Ascending aorta (tissue), 2 donors: ENCODE measurements at places on chromosomes 2 and 18.

DNA sequence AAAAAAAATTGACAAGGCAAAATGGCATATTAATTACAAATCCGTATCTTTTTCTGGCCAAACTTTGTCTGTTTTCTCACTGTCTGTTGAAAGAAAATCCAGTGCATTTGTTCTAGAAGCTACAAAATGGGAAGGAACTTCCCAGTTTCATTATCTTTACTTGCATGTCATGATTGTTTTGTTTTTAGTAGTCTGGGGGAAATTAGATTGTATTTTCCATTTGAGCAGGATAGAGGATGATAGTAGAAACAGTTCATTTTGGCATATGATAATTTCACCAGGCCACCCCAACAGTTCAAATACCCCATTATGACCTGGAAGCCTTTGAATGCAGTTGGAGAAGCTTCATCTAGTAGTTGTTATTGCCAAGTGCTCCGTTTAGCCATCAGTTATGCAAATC, 77.5 kb upstream of the RANBP2 start:
- H3K27me3 ChIP-seq = no peaks in the 10 kb centered on the region
- H3K4me3 ChIP-seq = no peak overlapping the region
- H3K36me3 ChIP-seq = no peaks in the 10 kb centered on the region
- no peak for DNase-seq
- H3K27ac ChIP-seq = no peak overlapping the region
- peaks cover 17% of the 10 kb centered on the region for H3K4me1 ChIP-seq

DNA sequence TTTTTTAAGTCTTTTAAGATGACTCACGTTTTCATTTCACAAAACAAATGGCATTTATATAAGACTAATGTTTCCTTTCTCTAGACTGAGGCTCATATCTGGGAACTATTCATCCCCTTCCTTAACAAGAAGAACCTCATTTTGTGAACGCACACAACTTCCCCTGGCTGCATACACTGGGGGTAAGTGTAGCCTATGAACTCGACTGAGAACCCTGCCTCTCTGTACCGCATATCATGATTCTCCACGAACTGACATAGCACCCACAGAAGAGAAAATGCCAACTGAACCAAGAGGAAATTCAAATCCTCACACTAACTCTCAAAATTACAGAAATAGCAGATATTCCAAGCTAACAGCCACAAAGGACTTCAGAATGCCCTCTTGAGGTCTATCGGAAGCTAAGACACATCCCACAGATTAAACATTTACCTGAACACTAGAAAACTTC, 236.7 kb downstream of the TCF4 start:
- no peaks in the 10 kb centered on the region for H3K4me1 ChIP-seq
- DNase-seq = no peak
- no peaks in the 10 kb centered on the region for H3K27me3 ChIP-seq
- no peaks in the 10 kb centered on the region for H3K36me3 ChIP-seq
- H3K4me3 ChIP-seq = no peak overlapping the region

GRCh38 chr2:146730882-146731281, 1113.9 kb upstream of the ACVR2A start:
- H3K27me3 ChIP-seq = no peaks in the 10 kb centered on the region
- no peak for DNase-seq

- no peak overlapping the region for H3K4me3 ChIP-seq
- no peak for DNase-seq
- no peaks in the 10 kb centered on the region for H3K36me3 ChIP-seq
Measured at GRCh38 chr2:225471039-225471438, 71.5 kb downstream of the NYAP2 start.

- no peak within 1 kb of the TSS for H3K27ac ChIP-seq
- peak within 1 kb of the TSS; percentile 44 for H3K4me3 ChIP-seq
- no peaks in the 10 kb centered on the region for H3K27me3 ChIP-seq
- H3K36me3 ChIP-seq = no peaks in the 10 kb centered on the region
- peak; percentile 56 for DNase-seq
- H3K4me1 ChIP-seq = no peaks in the 10 kb centered on the region
Measured at GRCh38 chr2:113173542-113174375, at the start of gene PSD4. Gene PSD4, plus strand, starts transcription at chr2:113173971. Its CDS starts 8,486 bp downstream, at chr2:113182457.

- H3K27me3 ChIP-seq = no peaks in the 10 kb centered on the region
- H3K4me1 ChIP-seq = peaks cover 23% of the 10 kb centered on the region
- H3K27ac ChIP-seq = peak overlapping the region; percentile 84
- DNase-seq = peak; percentile 85
Measured at GRCh38 chr2:17976871-17977746, 98.6 kb downstream of the KCNS3 start.

DNA sequence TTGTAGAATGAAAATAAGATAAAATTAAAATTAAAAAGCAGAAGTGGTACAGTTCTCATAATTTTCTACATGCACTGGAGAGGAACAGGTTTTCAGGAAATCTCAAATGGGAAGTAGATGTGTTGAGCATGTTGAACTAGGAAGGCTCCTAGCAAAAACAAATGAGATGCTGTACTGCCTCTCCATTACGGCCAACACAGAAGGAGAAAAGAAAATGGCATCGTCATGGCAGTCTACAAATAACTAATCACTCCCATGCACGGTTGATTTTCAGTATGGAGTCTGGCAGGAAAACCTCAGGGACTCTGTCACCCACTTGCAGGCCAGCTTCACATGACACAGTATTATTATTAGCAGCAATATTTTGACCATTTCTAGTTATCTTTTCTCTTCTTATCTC, 278.7 kb downstream of the NRXN1 start:
- H3K4me1 ChIP-seq = no peaks in the 10 kb centered on the region
- H3K27ac ChIP-seq = no peak overlapping the region
- no peak overlapping the region for H3K4me3 ChIP-seq
- H3K36me3 ChIP-seq = no peaks in the 10 kb centered on the region
- H3K27me3 ChIP-seq = no peaks in the 10 kb centered on the region

- H3K4me1 ChIP-seq = no peaks in the 10 kb centered on the region
- no peak overlapping the region for H3K27ac ChIP-seq
- DNase-seq = no peak
- H3K36me3 ChIP-seq = no peaks in the 10 kb centered on the region
Measured at GRCh38 chr2:160465002-160465401, 28.6 kb downstream of the RBMS1 start.

DNA sequence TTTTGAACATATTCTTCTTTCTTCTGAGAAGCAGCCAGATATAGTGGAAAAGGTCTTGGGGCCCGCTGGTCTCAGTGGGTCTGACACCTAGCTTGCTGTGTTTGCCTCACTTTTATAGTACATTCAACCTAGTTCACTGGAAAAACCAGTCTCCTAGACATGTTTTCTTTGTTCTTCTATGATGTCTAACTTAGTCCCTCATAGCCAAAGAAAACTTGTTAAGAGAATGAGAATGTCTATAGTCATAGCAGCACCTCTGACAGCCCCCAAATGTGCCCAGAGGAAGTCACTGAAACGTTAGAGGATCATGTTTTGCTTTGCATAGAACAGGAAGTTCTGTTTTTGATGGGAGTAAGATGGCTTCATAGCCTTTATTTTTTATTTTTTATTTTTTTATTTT, 40.3 kb downstream of the TNFRSF11A start:
- H3K27ac ChIP-seq = no peak overlapping the region
- DNase-seq = no peak
- H3K4me1 ChIP-seq = no peaks in the 10 kb centered on the region
- no peaks in the 10 kb centered on the region for H3K36me3 ChIP-seq
- no peak overlapping the region for H3K4me3 ChIP-seq

GRCh38 chr2:127652786-127653357, 6.9 kb downstream of the GPR17 start:
- H3K4me3 ChIP-seq = no peak overlapping the region
- H3K27me3 ChIP-seq = no peaks in the 10 kb centered on the region
- H3K4me1 ChIP-seq = peaks cover 39% of the 10 kb centered on the region
- DNase-seq = no peak
- H3K36me3 ChIP-seq = peaks cover 49% of the 10 kb centered on the region

- no peaks in the 10 kb centered on the region for H3K27me3 ChIP-seq
- H3K4me1 ChIP-seq = no peaks in the 10 kb centered on the region
- H3K27ac ChIP-seq = no peak overlapping the region
Measured at GRCh38 chr2:112201696-112202430, 53.0 kb downstream of the ZC3H8 start.

DNA sequence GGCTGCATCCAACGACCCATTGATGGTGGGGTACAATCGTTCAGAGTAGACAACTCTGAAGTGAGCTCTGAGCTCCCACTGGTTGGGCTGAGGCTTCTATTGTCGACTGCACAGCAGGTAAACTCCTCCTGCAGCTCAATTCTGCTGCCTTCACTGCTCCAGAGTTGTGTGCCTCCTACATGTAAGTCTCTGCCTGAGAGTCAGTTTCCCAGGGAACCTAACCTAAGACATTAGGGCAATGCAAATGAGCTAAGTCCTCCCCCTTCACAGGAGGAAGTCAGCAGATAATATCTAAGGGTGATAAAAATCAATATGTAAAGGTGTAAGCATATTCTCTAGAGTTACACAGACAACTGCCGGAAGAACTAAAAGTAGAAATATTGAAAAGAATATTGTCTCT, 22.5 kb upstream of the ACYP2 start:
- no peak for DNase-seq
- no peaks in the 10 kb centered on the region for H3K4me1 ChIP-seq
- H3K4me3 ChIP-seq = no peak overlapping the region
- no peaks in the 10 kb centered on the region for H3K27me3 ChIP-seq
- no peaks in the 10 kb centered on the region for H3K36me3 ChIP-seq

DNA sequence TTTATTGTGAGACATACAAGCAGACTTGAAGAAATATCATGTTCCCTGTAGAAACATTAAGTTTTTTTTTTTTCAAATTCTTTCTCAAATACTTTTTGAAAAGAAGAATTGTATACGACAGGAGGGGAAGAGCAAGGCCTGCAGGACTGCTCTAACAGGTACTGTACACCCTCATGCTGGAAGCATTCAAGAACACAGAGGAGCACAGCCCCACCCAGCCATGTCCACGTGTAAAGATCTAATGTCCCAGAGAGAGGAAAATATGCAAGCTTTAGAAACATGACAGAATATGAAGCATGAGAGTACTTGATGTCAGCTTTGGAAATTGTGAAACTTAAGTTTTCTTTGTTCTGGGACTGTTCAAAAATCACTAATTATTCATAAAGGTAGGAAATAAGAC, 191.6 kb downstream of the TTC32 start:
- DNase-seq = no peak
- H3K4me1 ChIP-seq = peaks cover 10% of the 10 kb centered on the region
- no peaks in the 10 kb centered on the region for H3K27me3 ChIP-seq
- no peaks in the 10 kb centered on the region for H3K36me3 ChIP-seq
- H3K27ac ChIP-seq = no peak overlapping the region

GRCh38 chr2:154623819-154624218, 74.7 kb upstream of the KCNJ3 start:
- no peak for DNase-seq
- no peaks in the 10 kb centered on the region for H3K36me3 ChIP-seq
- no peak overlapping the region for H3K27ac ChIP-seq
- no peaks in the 10 kb centered on the region for H3K27me3 ChIP-seq

GRCh38 chr2:3198119-3198518, 179.5 kb downstream of the EIPR1 start:
- H3K27me3 ChIP-seq = no peaks in the 10 kb centered on the region
- H3K4me3 ChIP-seq = no peak overlapping the region

DNA sequence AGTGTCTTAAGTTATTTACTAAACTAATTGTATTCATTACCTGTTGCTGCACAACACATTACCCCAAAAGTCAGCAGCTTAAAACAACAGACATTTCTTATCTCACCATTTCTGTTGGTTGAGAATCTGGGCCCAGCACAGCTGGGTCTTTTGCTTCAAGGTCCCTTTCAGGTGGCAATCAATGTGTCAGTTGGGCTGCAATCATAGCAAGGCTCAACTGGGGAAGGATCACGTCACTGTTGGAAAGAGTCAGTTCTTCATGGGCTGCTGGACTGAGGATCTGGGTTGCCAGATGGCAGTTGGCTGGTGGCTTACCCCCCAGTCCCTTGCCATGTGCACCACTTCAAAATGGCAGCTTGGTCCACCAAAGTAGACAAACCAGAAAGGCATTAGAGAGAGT, 261.2 kb downstream of the SUCLG1 start:
- no peak overlapping the region for H3K4me3 ChIP-seq
- no peaks in the 10 kb centered on the region for H3K36me3 ChIP-seq
- H3K27me3 ChIP-seq = no peaks in the 10 kb centered on the region
- no peak for DNase-seq
- no peaks in the 10 kb centered on the region for H3K4me1 ChIP-seq

GRCh38 chr18:32576296-32576916, 105.7 kb upstream of the GAREM1 start:
- no peak overlapping the region for H3K4me3 ChIP-seq
- H3K36me3 ChIP-seq = no peaks in the 10 kb centered on the region
- H3K27ac ChIP-seq = no peak overlapping the region
- H3K4me1 ChIP-seq = no peaks in the 10 kb centered on the region
- H3K27me3 ChIP-seq = no peaks in the 10 kb centered on the region

- no peaks in the 10 kb centered on the region for H3K27me3 ChIP-seq
- H3K4me3 ChIP-seq = no peak overlapping the region
- no peak for DNase-seq
Measured at GRCh38 chr2:241232736-241233575, 44.5 kb downstream of the ANO7 start.

GRCh38 chr18:35143622-35144596, 96.9 kb upstream of the ZNF397 start:
- no peaks in the 10 kb centered on the region for H3K4me1 ChIP-seq
- H3K36me3 ChIP-seq = peaks cover 2% of the 10 kb centered on the region
- H3K4me3 ChIP-seq = no peak overlapping the region

DNA sequence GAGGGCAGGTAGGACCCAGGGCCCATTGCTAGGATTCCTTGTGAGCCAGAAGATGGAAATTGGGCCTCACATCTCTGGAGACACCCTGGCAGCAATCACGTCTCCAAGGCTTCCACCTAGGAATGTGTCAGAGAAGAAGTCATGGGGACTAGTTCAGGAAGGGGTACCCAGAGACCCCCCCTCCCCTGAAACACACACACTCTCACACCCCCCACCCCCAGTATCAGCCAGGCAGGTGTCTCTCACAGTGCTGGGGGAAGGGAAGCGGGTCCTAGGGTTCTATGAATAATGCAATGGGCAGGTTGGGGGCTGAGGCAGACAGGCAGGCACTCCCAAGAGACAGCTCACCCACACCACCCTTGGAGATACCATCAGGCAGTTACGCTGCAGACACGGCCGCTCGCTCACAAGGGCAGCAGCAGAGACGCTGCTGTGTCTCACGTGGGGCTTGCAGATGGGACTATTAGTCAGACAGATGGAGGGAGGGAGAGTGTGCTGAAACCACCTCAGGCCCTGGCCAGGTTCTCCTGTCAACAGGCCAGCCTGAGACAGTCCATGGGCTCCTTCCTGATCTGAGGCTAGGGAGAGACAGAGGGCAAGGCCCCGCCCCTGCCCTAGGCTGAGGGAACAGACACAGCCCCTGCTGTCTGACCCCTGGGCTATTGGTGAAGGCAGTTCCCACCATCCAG, 134.6 kb downstream of the CYP26B1 start:
- no peak overlapping the region for H3K27ac ChIP-seq
- H3K27me3 ChIP-seq = no peaks in the 10 kb centered on the region
- DNase-seq = peak; percentile 52
- H3K36me3 ChIP-seq = no peaks in the 10 kb centered on the region
- H3K4me1 ChIP-seq = no peaks in the 10 kb centered on the region

GRCh38 chr2:96436961-96437360, 68.2 kb downstream of the NEURL3 start:
- H3K4me3 ChIP-seq = no peak overlapping the region
- H3K36me3 ChIP-seq = no peaks in the 10 kb centered on the region
- H3K4me1 ChIP-seq = no peaks in the 10 kb centered on the region

GRCh38 chr2:135546436-135546835, 15.2 kb downstream of the R3HDM1 start:
- DNase-seq = no peak
- H3K36me3 ChIP-seq = no peaks in the 10 kb centered on the region
- no peak overlapping the region for H3K27ac ChIP-seq
- H3K27me3 ChIP-seq = no peaks in the 10 kb centered on the region

GRCh38 chr2:47078541-47079482, 76.3 kb downstream of the STPG4 start:
- DNase-seq = no peak
- peaks cover 3% of the 10 kb centered on the region for H3K4me1 ChIP-seq
- H3K27ac ChIP-seq = peak overlapping the region; percentile 98
- no peak overlapping the region for H3K4me3 ChIP-seq
- H3K27me3 ChIP-seq = no peaks in the 10 kb centered on the region
